ENCODE measurements at places on chromosomes 1 and 21.

DNA sequence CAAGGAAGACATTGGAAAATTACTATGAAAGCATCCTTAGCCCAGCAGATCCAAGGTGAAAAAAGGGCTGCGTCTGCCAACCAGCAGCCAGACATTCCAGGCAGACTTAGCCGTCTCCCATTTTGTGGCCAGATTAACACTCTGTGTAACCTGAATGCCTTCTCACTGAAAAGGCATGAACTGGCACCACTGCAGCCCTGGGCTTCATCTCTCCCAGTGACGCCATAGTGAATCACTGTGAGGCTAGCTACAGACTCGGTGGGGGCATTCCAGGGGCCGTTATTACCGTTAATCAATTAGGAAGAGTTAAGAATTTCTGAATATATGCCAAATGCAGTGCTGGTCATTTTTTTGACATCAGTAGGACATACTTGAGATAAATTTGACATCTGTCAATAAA lies 627.4 kb downstream of the LMO4 start:
- DNase-seq = no peak

GRCh38 chr1:51525295-51525694 lies 6.2 kb upstream of the EPS15 start:
- no peak for DNase-seq

GRCh38 chr1:115433483-115433882 lies 95.4 kb upstream of the NGF start:
- DNase-seq = no peak

- DNase-seq = no peak
Observed at GRCh38 chr1:62269851-62270495, 49.3 kb downstream of the KANK4 start.

DNA sequence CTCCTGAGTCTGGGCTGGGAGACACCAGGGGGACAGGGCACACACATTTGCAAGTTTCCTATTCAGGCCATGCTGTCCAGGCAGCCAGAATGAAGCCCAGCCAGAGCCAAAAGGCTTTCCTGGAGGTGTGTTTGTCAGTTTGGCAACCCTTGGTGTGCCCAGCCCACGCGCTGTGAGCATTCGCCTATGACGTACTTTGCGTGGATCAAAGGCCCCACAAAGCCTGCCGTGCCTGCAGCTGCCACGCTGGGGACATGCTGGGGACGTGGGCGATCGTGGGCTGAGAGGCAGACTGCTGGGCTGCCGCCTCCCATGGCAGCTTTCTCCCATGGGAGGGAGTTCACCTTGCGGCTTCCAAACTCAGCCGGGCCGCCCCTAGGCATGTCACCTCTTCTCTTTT lies 57.5 kb downstream of the CD247 start:
- DNase-seq = peak; percentile 23

All from Right ventricle myocardium inferior (tissue), 1 donor.